ENCODE measurements at places on chromosomes 6 and 20. TPM values are rescaled to one million over a fixed set of nuclear protein-coding genes. Genes with fewer than 3 reads are reported as not detected.

Gene RHAG
- not detected for total RNA-seq

Gene HSPA12B
- total RNA-seq = 1.5 TPM

Gene SGK2
- total RNA-seq = 82.3 TPM

Gene OPRL1
- 0.24 TPM for total RNA-seq

DNA sequence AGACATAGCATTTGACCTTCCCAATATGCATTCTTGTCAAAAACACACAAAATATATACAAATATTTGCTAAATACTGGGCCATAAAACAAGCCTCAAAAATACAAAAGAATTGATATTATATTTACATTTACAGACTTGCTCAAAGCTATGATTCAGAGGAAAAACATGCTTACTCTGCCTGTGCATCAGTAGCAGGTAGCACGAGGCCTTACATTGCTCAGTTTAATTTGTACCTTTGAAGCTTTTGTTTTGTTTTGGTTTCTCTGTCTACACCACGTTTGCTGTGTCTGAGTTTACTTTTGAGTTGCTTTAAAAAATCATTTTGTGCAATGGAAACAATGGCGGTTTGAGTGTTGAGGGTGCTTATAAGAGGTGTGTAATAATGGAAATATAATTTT lies 99.3 kb downstream of the PHF3 start:
- no peak for DNase-seq

- peak; percentile 9 for DNase-seq
These were observed 12.1 kb downstream of the APMAP start for GRCh38 chr20:24980291-24981053.

GRCh38 chr6:26224940-26225847 lies 138.0 kb downstream of the HFE start:
- DNase-seq = no peak

- no peak for DNase-seq
These were observed 16.6 kb downstream of the MCM9 start for GRCh38 chr6:118918329-118918725.

DNA sequence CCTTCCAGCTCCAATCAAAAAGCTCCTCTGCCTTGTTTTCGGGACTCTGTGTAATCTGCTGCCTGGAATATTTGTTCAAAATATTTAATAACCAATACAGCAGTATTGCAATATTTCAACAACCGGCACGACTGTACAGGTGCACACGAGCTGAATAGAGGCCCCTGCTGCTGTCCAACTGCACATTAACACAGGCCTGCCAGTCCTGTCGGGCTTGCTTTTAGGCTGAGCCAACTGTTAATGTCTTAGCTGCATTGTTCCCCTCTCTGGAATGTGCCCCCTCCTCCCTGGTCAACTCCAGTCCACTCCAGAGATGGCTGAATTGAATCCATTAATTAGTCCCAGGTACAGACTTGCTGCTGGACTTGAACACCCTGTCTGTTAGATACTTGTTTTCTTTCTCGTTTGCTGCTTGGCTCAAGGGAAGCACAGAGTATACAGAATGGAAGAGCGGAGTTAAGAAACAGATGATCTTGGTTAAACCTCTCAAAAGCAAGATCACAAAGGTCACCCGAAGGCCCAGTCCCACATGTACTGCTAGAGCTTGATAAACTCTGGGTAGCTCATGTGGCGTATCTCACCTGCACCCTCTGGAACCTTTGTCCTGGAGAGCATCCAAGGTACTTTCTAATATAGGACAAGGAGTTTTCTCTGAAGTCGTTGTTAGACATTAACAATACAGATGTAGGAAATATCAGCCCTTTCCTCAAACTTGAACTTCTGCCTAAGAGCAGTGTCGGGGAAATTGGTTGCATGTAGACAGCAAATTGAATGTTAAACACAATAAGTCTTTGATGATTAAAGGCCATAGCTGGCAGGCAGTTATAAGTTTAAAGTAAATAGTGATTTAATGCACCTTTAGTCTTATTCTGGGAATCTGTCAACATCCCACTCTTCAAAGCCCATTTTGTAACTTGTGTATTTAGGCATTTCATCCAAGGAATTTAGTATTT lies 31.9 kb downstream of the SHLD1 start:
- DNase-seq = peak; percentile 64

- DNase-seq = no peak
These were observed 4.4 kb upstream of the HELZ2 start for GRCh38 chr20:63578224-63579016.

DNA sequence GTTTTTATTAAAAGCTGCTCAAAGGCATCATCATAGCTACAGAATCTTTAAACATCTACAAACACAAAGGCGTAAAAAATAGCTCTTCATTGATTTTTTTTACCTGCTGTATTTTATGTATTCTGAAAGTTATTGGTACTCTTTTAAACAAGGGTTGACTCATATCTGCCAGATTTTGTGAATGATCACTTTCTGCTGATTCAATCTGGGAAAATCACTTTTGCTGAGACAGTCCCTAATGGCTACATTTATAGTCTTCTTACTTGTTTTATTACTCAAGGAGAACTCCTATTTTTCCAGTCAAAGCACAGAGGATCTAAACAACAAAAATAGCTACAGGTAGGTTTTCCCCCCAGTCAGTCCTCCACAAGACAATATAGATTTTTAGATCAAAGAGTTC lies 739.0 kb downstream of the CBLN4 start:
- DNase-seq = no peak

DNA sequence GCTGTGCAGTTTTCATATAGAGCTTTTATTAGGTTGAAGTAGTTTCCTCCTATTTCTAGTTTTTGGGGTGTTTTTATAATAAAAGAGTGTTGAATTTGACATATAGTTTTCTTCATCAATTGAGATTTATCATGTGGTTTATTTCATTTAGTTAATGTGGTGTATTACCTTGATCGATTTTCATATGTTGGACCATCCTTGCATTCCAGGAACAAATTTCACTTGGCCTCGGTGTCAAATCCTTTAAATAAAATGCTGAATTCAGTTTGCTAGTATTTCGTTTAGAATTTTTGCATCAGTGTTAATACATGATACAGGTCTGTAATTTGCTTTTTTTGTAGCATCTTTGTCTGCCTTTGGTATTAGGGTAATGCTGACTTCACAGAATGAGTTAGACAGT lies 6.0 kb downstream of the DYNLT2 start:
- DNase-seq = no peak

DNA sequence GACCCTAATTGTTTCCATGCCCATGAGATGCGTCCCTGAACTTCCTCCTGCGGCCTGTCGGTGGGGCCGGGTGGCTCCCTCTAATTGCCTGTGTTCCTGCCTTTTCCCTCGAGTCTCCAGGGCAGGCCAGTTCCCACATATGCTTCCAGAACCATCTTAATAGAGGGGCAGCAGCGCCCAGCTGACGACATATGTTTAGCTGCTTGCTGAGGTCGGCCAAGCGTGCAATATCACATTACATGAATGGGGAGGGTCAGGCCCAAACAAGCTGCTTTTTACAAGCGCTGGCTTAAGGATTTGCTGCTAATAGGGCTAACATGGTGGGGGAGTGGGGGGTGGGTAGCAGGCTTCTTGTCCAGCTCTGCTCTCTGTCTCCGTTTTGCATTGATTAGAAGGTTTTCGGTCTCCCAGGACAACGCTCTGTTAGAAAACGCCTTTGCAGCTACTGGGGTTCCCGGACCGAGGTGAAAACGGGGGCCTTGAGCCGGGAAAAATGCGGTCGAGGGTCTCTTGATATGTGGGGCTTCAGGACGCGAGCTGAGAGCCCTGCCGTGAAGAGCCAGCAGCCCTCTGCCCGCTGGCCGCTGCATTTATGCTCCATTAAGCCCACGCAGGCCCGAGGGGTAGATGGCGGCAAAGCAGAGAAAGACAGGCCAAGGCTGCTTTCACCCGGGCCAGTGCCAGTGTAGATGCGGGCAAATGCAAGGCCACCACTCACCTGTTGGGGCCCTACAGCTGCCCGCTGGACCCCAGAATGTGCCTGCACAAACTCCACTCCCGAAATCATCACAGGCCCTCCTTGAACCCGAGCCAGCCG lies 308.5 kb downstream of the BMP7 start:
- DNase-seq = no peak

DNA sequence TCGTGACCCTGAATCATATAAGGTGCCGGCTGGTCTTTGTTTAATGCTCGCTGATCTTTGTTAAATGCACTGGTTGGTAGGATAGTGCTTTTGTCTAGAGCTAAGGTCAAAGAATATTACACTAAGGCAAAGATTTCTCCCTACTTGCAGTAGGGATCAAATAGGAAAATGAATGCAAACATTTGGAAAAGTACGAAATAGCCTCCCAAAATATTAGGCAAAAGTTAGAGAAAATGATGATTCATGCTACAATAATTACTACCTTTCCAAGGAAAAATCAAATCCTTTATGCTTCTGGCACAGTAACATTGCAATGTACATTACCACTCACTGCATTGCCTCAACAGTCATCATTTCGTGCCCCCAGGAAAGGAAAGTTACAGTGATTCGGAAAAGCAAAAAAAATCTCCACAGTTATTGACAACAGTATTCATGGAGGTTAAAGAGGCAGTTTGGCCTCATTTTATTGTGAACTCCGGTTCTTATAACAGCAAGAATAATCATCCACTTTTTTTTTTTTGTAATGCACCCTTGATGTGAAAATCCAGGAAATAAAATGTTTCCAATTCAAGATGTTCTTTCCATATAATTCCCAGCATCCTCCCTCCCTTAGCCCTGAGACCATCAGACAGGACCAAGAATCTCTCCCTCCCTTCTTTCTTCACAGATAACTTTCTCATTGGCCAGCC lies 61.7 kb upstream of the ZMYND8 start:
- no peak for DNase-seq

DNA sequence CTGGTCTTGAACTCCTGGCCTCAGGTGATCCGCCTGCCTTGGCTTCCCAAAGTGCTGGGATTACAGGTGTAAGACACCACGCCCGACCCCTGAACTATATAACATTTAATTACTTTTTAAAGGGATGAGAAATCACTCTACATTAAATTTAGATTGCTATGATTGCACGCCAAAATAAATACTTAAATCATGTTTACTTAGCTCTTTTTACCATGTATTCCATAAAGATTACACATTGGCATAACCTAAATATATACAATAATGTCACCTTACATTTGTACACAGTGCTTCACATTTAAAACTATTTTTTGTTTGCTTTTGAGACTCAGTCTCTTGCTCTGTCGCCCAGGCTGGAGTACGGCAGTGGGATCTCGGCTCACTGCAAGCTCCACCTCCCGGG lies 86.4 kb downstream of the IRAK1BP1 start:
- no peak for DNase-seq

GRCh38 chr20:18638768-18639167 lies 50.9 kb downstream of the DTD1 start:
- no peak for DNase-seq

DNA sequence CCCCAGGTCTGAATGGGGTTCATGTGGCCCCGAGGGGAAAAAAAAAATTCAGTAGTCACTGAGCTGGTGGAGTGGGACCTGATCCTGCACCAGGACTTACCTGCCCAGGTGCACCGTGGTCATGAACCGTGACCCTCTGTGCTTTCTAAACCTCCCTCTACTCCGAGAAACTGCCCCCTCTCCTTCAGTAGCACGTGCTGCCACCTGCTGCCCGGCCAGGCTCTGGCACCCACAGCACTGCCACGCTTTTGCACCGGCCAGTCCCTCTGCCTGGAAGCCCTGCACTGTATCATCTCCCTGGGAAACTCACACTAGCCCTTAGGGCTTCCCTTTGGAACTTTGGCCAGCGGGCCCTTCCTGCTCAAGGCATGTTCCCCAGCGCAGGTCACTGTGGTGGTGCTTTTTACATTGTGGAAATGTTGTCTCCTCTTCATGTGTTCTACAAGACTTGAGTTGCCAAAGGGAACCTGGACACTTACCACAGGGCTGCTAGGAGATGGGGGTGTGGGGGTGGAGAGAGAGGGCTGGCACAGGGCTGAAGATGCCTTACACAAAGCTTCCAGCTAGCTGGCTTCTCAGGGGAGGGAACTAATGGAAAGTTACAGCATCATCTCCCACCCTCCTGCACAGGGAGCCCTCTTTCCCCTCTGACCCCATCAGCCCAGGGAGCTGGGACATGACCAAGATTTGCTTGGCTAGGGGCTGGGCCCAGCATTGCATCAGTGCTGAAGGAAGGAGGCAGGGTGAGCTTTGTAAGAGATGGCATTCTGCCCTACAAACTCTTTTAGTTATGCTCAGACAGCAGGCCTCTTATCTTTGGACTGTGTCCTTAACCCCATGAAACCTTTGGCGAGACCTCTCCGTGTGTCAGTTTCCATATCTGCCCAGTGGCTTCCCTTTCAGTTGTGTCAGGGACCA lies 2.5 kb upstream of the PTPRT start:
- no peak for DNase-seq

- DNase-seq = no peak
These were observed 407.7 kb downstream of the CDH26 start for GRCh38 chr20:60365882-60366281.

DNA sequence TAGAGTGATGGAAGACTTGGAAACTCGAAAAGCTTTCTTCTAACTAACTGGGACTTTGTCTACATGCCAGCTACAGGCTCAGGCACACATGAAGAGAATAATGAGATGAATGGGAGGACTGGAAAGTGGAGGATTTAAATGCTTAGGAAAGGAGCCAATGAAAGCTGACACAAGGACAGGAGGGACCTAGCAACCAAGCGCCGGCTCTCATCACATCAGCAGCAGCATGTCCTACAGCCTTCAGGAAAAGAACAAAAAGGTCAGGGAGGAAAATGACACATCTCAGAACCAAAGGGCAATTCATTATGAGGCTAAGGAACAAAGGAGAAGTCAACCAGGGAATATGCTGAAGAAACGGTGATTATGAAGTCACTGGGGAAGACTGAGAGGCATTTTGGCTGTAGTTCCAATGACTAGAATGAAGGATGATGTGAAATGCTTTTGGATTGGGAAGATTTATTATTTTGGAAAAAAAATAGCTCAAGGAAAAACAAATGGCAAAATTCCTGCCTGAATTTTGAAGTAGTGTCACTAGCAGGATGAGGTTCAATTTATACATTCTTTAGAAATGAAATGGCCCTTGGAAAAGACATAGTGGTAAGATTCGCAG lies 5.7 kb downstream of the BACH2 start:
- DNase-seq = no peak

DNA sequence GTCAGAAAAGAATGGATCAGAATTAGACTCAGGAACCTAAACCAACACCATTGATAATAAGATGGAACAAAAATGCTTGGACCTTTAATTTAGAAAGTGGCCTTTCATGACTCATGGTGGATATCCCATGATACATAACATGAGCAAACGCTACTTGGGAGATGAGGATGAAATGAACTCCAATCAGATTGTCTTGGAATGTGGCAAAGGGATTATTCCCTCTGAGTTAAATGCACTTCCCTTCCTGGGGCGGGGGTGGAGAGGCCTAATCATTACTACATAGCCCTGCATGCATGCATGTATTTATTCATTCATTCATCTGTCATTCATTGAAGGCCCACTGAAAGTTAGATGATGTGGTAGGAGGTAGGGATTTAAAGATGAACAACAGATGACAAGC lies 174.0 kb downstream of the AIG1 start:
- DNase-seq = no peak
